Type B pancreatic cell (in vitro differentiated cells): ENCODE measurements at places on chromosomes 6 and 20. TPM values are rescaled to one million over a fixed set of nuclear protein-coding genes. Genes with fewer than 3 reads are reported as not detected.

GRCh38 chr6:113411011-113411410 is 446.1 kb upstream of the MARCKS start:
- DNase-seq = no peak

- no peak for DNase-seq
Measured at GRCh38 chr6:104788400-104788799, 71.3 kb downstream of the HACE1 start.

HLA-DRB1 gene
- 24.3 and 88.9 TPM in 2 replicates for total RNA-seq

GCNT2 gene
- 21.2 and 21.6 TPM in 2 replicates for total RNA-seq

DNA sequence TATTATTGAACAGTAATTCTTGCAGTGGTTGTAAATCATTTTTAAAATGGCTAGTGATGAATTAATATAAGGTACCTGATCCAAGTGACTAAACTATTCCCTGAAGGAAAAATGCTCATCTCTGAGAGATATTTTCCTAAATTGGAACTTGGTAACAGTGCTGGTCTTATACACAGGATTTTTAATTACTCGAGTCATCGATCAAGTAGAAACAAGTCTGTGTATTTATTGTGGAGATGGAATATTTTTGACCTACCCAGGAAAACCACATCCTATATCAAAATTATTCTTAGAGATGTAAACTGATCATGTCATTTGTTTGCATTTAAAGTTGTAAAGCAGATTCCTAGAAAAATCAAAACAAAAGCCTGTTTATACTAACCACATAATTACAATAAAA is 166.9 kb downstream of the MOXD1 start:
- DNase-seq = no peak

DNA sequence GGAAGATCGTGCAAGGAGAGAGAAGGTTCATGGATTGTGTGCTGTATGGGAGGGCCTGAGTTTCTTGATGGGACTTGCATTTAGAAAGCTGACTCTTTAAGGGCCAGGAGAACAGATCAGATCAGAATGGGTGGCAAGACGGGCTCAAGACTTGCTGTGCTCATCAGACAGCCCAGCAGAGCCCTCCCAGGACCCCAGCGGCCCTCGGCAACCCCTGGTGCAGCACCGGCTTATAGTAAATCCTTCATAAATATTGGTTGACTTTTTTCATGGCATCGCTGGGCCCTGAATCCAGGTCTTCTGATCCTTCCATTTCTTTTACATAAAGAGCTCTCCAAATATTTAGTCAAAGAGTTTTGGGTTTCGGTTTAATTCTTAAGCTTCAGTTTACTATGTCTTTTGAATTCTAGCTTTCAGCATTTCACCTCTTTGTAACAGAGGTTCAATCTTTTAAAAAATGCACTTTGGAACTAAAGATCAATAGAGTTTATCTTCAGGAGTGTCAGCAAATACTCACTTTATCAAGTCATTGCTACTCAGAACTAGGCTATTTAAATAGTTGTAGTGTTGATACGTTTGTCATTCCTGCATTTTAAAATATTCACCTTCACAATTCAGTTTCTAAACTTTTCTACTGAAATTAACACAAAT is 205.6 kb downstream of the ZDHHC14 start:
- DNase-seq = no peak
